Stimulated activated CD4-positive, alpha-beta T cell treated with anti-CD3 and anti-CD28 coated beads, Interleukin-1b, Interleukin-23, amount 100 ng/mL, for 48 hours (primary cell): ENCODE measurements at places on chromosomes 4 and X.

GRCh38 chrX:9848718-9849479 lies 62.7 kb downstream of the SHROOM2 start:
- DNase-seq = no peak

GRCh38 chrX:109783701-109784079 lies 50.6 kb upstream of the ACSL4 start:
- no peak for DNase-seq

DNA sequence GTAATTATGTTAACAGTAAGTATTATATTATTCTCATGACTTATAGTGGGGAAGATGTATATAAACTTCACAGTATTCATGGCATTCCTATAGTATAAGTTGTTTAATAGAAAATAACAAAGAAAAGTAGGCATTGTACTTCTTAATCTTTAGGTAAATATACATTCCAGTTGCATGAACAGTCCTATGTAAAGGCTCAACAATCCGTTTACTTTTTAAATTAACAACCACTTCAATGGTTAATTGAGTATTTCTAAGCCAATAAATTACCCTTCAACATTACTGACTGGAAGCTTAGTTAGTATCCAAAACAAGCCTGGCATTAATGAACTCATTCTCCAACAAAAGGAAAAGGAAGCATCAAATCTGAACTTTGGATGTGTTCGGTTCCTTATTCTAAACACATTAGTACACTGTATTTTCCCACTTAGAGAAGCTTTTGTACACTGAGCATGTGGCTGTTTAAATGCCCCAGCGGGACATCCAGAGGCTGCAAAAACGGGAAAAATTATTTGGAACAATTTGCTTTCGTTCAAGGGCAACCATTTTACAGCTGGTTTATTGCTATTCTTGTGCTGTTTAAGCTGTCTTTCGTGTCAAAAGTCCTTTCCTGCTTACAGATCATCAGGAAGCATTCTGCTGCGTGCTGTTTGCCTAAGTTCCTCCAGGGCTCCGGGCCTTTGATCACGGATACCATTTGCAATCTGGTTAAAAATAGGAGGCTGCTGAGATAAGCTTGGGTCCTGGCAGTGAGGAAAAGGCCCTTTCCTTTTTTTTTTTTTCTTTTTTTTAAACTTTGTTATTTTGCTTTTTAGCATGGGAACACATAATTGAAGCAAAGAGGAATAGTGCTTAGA lies 460.3 kb downstream of the SPRY1 start:
- DNase-seq = no peak

GRCh38 chr4:54118850-54119589 lies 19.1 kb downstream of the GSX2 start:
- DNase-seq = no peak

GRCh38 chr4:86358257-86358656 lies 1.6 kb downstream of the MAPK10 start:
- DNase-seq = no peak

- no peak for DNase-seq
Observed at GRCh38 chr4:84403656-84404055, 95.4 kb downstream of the NKX6-1 start.

DNA sequence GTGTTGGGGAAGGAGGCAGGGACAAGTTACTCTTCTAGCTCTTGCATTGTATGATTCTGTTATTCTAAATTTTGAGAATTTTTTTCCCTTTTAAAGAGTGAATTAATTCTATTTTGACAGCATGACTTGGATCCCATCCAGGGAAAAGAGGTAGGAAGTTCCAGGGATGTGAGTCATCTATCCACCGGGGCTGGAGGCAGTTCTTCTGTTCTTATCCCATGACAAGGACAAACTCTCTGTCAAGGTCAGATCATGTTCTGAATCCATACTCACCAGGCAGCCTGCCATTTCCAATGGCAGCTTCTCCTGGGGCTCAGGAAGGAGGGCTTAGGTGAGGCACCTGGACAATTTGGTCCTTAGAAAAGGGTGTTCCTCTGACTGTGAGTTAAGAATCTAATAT lies 132.0 kb upstream of the MED14 start:
- DNase-seq = no peak

DNA sequence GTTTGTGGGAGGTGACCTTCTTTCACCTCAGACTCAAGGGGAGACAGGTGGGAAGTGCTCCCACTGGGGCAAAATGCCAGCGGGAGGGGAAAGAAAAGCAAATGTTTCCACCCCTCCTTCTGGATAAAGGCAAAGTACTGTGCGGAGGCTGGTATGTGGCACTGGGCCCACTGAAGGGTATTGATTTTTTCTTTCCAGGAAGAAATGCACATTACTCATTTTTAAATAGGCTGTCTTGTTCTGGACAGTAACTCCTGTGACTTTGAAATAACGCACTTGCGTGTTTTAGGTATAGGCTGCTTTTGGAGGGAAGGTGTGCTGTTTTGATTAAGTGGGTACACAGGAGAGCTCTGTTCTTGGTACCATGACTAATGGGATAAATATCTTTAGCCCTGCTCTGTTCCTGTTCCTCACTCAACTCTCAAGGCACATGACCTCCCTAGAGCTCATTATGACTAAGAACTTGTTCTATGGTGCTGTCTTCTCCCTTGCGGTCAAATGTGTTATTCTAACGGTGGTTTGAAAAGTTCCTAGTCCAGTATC lies 40.7 kb upstream of the MBTPS2 start:
- no peak for DNase-seq

DNA sequence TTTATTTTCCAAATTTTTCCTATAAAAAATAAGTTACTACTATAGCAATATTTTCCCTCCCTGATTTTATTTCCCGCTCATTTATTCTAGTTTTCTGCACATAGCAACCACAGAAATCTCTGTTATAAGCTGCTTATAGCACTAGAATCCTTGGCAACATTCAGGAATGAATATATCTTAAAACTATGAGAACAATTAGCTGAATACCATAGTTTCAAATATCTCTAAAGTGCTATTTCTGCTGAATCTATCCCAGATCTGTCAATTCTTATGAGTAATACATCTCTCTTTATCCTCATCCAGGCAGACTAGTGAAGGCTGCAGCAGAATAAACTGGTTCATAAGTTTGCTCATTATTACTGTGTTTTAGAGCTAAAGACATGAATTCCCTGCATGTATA lies 622.9 kb upstream of the DIPK2B start:
- DNase-seq = no peak

DNA sequence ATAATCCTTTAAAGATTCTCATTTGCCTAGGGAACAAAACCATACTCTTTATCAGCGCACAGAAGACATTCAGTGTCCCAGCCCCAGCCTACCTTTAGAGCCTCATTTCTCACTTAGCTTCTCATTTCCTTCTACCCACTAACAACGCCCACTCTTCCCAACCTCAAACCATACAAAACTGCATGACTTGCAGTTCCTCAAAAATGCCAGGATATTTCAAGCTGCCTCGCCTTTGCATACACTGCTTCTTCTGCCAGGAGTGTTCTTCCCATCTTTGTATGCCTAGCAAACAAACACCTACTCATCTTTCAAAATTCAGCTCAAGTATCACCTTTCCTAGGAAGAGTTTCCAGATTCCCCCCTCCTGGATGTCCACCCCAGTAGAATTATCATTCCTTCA lies 129.9 kb upstream of the ADGRL3 start:
- no peak for DNase-seq

DNA sequence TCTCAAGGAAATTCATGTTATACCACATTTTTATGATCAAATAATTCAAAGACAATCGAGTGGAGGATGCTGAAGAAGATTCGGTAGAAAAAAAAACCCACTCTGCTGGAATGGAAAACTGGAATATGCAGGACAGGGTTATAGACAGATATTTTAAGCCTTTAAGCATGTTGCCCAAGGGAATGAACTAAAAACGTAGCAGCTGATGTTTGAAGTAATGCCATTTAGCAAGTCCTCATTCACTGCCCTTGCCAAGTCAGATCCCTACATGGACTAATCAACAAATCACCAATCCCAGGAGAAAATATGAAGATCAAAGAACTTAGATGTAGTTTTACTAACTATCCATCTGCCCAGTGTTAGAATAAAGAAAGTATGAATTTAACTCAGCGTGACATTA lies 75.6 kb upstream of the ETNPPL start:
- DNase-seq = no peak

DNA sequence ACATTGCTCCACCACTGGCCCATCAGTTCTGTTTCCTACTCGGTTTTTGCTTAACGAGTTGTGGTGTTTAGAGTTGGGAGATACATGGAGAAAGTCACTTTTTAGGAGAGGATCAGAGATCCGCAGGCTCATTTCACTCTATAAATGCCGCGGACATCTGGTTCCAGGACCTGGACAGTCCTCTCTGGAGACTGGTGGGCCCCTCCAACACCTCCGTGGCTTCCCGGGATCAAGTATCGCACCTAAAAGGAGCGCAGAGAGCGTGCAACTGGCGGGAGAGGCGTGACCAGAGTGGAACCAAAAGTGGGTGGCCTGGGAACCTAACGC lies 9.9 kb upstream of the CLTRN start:
- no peak for DNase-seq

DNA sequence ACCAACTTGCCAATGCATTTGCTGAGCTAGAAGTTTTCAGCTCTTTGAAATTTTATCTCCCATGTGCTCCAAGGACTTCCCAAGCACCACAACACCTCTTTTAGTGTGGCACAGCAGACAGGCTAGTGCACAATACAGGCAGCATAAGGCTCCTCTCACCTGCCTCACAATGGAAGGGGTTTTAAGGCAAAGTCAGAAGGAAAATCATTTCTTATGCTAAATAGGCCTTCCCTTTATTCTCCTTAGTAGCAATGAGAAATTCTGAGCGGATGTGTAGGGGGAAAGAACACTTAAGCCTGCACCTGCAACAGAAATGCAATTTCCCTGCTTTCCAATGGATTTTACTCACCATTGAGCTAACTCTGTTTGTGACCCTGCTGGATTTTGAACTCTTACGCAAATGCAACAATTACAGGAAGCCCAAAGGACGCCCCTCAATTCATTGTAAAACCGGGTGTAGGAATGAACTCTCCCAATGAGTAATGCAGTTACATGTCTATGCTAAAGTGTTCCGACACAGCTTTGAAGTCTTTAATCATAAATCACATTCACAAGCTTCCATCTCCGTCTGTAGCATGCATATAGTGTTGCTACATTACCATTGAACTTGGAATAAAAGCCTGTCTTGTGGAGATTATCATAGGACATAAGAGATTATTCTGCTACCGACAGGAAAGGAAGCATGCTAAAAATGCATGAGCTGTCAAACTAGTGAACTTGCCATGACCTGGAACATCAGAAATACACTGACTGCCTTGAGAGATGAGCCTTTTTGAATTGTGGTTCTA lies 1084.9 kb downstream of the RPA4 start:
- no peak for DNase-seq

DNA sequence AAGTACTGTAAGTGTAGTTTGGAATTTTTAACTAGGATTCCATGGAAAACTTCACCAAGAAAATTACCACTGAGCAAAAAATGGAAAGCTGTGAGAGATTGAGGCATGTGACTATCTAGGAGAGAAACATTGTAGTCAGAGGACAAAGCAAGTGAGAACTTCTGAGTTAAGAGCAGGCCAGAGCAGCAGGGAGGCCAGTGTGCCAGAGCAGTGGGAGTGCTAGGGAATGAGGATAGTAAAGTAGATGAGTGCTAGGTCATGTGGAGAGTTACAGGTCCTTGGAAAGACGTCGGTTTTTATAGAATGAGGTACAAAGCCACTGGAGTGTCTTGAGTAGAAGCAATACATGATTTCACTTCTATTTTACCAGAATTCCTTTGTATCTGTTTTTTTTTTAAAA lies 52.7 kb upstream of the FAT4 start:
- no peak for DNase-seq

- DNase-seq = no peak
Observed at GRCh38 chr4:105145156-105145902, 1.3 kb upstream of the TET2 start.

GRCh38 chr4:163590619-163591264 lies 96.3 kb downstream of the TMA16 start:
- no peak for DNase-seq

DNA sequence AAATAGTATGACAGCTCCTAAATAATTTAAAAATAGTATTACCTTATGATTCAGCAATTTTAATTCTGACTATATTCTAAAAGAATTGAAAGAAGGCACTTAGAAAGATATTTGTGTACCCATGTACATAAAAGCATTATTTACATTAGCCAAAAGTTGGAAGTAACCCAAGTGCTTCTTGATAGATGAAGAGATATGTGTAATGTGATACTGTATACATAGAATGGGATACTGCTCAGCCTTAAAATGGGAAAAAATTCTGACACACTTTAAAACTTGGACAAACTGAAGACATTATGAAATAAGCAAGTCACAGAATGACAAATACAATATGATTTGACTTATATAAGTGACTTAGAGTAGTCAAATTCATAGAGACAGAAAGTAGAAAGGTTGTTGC lies 112.2 kb downstream of the IDS start:
- no peak for DNase-seq

GRCh38 chr4:83221897-83222441 lies 62.6 kb downstream of the COQ2 start:
- no peak for DNase-seq

- DNase-seq = no peak
Observed at GRCh38 chrX:49991758-49992157, 69.4 kb downstream of the CLCN5 start.

DNA sequence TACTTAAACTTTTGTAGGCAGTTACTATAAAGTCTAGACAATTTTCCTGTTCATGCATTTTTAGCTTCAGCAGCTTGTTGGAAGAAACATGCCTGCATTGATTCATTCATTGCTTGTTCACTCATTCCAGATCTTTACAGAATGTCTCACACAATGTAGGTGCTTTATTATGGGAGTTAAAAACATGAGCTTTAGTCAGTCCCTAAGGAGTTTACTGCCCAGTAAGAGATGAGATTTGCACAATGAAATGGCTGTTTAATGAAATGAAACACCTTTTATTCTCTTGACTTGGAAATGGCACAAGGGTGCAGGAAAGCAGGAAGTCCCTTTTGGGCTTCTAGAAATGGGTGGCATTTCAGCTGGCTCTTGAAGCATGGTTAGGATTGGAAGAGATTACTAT lies 2.9 kb downstream of the NOCT start:
- DNase-seq = no peak

DNA sequence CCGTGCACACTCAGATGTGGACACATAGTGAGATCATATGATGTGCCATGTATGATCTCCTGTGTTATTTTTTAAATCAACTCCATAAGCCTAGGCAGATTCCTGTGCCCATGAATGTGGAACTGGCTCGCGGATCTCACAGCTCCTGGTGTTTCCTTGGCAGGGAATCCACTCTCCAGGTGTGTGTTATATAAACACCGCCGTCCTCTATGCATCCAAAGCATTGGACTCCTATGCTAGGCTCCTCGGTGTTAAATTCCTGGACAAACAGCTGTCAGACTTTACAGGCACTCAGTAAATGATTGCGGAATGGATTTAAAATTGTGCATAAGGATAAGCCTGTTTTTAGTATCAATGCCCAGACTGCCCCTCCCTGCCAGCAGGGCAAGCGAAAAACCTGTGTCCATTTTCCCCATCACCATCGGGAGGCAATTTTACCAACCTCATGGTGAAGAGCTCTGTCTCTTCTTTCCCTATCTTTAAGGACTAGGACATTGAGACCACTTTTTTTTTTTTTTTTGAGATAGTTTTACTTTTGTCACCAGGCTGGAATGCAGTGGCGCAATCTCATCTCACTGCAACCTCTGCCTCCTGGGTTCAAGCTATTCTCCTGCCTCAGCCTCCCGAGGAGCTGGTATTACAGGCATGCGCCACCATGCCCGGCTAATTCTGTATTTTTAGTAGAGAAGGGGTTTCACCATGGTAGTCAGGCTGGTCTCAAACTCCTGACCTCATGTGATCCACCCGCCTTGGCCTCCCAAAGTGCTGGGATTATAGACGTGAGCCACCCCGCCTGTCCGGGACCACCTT lies 23.6 kb upstream of the GPR78 start:
- no peak for DNase-seq

GRCh38 chr4:76641351-76641750 lies 206.3 kb downstream of the SHROOM3 start:
- DNase-seq = no peak
